ENCODE measurements at places on chromosomes 1 and 21. TPM values are rescaled to one million over a fixed set of nuclear protein-coding genes. Genes with fewer than 3 reads are reported as not detected.

DNA sequence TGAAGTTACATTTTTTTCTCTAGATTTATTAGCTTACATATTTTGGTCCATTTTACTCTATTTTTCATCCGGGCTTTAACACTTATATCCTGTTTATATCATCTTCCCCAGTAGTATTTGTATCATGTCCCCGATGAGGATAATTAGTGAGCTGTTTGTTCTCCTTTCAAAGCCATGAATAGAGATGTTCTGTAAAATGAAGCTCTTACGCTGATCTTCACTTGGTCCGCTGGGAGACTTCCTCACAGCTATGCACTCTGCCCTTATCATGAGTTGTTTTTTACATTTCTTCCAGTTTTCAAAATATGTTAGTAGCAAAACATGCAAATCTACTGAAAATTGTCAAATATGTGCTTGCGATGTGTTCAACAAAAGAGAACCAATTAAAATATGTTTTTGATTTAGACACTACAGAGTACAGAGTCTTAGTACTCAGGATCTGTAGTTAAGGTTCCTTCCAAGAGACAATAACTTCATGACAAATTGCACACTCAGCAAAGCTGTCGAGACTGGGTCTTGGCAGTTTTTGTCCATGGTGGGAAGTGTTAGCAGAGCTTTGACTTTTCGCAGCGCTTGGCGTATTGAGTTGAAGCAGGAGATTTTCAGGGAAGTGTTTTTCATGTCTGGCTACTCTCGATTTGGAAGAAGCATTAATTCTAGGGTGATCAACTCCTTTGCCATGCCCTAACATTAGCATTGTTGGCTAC, 292.0 kb upstream of the ADAMTS5 start:
- no peak for DNase-seq

The MAP1LC3C gene
- total RNA-seq, result 0.82 TPM

- DNase-seq, result no peak
Observed at GRCh38 chr1:53250325-53250724, 12.0 kb upstream of the MAGOH start.

The HPDL gene
- 1.6 TPM for total RNA-seq

The MRPL9 gene
- 73.4 TPM for total RNA-seq

- no peak for DNase-seq
Observed at GRCh38 chr21:45892916-45893739, 88.4 kb upstream of the COL6A1 start.

Measured in frontal cortex (tissue), 4 donors.